Activated CD4-positive, alpha-beta T cell treated with anti-CD3 and anti-CD28 coated beads for 36 hours (primary cell): ENCODE measurements at places on chromosomes 11 and 22.

DNA sequence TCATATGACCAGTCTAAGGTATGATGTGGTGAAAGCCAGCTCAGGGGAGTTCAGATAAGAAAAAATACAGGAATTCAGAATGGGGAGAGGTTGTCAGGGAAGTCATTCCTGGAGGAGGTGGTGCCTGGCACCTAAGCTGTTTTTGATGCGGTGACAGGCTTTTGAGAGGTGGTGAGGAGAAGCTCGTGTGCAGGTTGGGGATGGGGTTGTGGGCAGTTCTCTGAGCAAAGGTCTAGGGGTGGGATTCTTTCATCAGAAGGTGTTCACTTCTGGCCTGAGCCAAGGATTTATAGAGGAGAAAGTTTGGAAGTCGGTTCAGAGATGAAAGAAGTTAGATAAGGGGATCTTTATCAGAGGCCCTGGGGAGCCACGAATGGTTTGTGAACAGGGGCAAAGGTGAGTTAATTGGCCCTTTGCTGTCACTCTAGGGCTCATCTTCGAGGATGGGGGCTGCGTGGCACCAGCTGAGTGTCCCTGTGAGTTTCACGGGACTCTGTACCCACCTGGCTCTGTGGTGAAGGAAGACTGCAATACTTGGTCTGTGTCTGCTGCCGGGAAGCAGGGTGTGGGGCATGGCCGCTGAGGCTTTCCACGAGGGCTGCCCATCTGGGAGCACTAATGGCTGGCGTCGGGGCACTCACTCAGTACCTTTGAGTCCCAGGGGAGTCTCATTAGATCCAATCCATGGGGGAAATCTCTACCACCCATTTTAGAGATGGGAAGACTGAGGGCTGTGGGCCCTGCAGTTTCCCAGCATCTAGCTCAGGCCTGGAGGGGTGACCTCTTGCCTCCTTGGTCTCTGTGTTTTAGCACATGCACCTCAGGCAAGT lies 13.4 kb downstream of the OTOG start:
- DNase-seq = no peak

DNA sequence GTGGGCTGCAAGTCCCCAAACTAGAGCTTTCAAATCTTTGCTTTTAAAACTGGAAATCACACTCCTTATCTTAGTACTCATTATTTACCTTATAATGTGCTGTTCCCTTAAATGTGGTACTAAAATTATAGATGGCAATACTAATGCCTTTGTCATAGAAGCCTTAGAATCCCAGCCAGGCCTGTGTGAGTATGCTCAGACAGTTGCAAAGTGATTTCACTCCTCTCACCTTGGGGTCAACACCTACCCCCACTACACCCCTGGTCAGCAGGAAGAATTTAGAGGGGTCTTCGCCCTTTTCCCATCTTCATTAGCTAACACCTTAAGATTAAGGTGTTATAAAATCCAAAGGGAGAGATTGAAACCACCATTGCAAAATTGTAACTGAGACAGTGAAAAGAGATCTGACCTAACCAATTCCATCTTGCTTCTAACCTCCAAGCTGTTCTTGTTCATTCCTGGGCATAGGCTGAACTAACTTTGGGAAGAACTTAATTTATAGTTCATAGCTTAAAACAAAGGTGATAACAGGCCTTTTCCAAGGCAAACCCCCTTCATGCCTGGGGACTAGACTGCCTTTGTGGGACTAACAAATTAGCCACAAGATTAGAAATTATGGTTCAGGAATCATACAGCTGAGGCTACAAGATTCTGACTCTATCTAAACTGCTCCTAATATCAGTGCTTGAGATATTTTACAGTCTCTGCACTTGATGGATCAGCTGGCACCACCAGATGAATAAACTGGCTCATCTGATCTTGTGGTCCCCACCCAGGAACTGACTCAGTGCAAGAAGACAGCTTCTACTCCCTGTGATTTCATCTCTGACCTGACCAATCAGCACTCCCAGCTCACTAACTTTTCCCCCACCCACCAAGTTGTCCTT lies 10.4 kb upstream of the MRPL17 start:
- DNase-seq = peak; percentile 75

GRCh38 chr22:45240810-45241631 lies at the start of gene KIAA0930:
Gene KIAA0930, minus strand, starts transcription at chr22:45240894. Its CDS starts 191 bp downstream, at chr22:45240703.
- DNase-seq = peak; percentile 91

DNA sequence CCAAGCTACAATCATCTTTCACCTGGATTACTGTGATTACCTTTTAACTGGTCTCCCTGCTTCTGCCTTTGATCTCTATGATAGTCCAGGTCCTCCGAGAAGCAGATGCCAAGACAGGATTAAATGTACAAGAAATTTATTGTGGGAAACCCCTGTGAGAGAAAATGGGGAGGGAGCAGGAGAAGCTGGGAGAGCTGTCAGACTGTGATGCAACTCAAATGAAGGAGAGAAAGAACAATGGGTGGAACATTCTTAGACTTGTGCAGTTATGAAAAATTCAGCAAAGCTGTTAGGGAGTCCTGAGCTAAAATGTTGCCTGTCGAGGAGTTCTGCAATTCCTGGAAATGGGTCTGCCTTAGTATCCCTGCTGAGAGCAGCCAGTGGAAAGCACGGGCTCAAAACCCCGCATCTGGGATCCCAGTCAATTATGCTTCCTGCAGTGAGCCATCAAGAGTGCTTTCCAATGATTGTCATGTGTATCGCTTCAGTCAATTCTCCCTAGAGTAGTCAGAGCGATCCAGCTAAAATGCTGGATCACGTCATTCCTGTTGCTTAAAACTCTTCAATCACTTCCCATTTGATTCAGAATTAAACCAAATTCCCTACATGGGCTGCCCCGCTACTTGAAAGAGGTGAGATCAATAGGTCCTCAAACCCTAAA lies 16.5 kb upstream of the CSTF3 start:
- no peak for DNase-seq

GRCh38 chr11:63783925-63784592 lies 15.5 kb upstream of the ZFTA start:
- DNase-seq = no peak

DNA sequence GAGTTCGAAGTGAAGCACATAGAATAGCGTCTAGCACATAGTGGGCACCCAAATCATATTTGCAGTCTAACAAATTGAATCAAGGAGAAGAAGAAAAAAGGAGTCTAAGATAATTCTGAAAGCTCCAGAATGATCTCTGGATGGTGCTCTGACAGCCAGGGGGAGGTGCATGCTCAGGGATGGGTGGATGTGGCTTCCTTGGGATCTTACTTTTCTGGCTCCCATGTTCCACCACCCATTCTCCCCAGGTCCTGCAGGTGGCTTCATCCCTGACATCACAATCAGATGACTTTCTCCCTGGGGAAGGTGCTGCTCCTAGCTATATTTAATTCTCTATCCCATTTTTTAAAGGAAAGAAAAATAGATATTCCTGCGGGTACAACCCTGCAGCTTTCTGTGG lies 381.9 kb downstream of the CADM1 start:
- no peak for DNase-seq

GRCh38 chr11:61713906-61714305 lies 33.7 kb downstream of the DAGLA start:
- DNase-seq = no peak

GRCh38 chr22:29956680-29957079 lies 73.7 kb downstream of the MTMR3 start:
- no peak for DNase-seq

DNA sequence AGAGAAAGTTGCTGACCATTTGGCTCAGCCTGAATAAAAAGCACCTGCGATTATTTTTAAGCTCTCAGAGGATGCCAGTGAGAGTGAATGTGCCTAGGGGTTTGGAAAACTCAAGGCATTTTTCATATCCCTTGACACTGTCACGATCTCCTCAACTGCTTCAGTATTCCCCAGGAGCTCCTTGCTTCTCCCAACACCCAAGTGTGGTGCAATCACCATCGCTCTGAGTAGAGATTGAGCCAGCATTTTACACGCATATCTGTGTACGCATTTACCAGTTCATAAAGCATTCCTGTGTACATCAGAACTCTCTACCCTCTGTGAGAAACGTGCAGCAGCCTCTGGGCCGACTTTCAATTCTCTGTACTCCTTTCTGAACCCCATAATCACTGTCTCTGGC lies 1.3 kb downstream of the SRRD start:
- no peak for DNase-seq

GRCh38 chr22:33564683-33565082 lies 355.6 kb downstream of the LARGE1 start:
- DNase-seq = no peak

GRCh38 chr11:126319374-126319740 lies 15.5 kb downstream of the DCPS start:
- no peak for DNase-seq

GRCh38 chr22:46193898-46194310 lies 43.6 kb downstream of the PPARA start:
- no peak for DNase-seq

DNA sequence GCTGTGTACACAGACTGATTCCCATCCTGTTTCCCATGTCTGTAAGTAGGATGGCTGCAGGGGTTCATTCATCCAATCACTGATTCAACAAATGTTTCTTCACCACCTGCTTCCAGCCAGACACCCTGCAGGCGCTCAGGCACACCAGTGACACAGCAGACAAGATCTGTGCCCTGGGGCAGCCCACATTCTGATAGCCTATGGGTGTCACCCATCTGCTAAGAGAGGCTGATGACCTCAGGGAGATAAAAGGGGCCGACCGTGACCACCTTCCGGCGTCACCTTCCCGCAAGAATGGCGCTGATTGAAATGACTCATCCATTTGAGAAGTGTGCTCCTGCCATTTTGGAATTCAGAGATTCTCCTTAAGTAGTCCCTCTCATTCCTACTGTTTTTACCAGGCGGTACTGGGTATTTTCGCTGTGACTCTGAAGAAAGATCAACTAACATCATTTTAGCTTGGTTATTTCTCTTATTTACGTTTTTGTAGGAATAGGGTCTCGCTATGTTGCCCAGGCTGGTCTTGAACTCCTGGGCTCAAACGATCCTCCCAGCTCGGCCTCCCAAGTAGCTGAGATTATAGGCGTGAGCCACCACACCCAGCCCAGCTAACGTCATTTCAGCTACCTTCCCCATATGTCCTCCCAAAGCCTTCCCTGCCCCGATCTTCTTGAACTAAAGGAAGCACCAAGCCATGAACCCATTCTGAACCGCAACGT lies 73.2 kb upstream of the BID start:
- no peak for DNase-seq

GRCh38 chr11:6526411-6527135 lies 29.5 kb downstream of the DNHD1 start:
- DNase-seq = no peak

DNA sequence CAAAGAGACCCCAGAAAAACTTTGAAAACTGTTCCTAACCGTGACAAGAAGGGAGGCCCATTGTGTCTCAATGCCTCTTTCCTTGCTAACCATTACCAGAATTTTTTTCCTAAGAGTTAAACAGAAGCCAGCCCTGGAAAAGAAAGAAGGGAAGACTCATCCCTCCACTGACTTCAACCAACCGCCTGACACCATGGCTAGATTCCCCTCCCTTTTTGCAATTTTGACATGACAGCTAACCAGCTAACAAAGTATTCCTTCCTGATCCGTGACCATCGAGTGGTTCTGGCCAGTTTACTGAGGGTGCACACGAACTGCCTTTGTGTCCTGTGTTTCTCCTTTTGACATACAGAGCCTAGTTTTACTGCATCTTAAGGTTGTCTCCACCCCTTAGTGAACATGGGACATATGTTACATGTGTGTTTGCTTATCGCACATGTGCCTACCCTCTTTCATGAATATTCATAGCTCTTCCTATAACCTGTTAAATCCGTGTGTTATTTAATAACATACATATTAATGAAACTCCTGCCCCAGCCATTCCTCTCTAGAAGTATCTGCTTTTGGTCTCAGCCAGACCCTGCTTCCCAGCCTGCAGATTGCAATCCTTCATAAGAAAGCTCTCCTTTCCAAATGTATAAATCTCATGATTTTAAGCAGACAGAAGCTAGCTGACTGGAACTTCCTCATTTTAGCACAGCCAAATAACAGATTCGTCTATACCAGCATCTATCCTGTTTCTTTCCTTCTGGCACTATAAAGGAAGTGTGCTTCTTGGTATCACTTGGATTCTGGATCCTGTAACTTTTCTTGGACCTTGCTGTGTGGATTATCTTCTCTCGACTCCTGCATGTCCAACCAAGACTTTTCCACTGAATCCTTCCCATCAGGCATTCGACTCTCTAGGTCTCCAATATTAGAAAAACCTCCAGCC lies 37.8 kb downstream of the RASSF10 start:
- DNase-seq = no peak

- DNase-seq = no peak
Observed at GRCh38 chr11:11844272-11844671, 2.5 kb downstream of the USP47 start.

GRCh38 chr11:99489581-99489980 lies 468.8 kb downstream of the CNTN5 start:
- DNase-seq = no peak

DNA sequence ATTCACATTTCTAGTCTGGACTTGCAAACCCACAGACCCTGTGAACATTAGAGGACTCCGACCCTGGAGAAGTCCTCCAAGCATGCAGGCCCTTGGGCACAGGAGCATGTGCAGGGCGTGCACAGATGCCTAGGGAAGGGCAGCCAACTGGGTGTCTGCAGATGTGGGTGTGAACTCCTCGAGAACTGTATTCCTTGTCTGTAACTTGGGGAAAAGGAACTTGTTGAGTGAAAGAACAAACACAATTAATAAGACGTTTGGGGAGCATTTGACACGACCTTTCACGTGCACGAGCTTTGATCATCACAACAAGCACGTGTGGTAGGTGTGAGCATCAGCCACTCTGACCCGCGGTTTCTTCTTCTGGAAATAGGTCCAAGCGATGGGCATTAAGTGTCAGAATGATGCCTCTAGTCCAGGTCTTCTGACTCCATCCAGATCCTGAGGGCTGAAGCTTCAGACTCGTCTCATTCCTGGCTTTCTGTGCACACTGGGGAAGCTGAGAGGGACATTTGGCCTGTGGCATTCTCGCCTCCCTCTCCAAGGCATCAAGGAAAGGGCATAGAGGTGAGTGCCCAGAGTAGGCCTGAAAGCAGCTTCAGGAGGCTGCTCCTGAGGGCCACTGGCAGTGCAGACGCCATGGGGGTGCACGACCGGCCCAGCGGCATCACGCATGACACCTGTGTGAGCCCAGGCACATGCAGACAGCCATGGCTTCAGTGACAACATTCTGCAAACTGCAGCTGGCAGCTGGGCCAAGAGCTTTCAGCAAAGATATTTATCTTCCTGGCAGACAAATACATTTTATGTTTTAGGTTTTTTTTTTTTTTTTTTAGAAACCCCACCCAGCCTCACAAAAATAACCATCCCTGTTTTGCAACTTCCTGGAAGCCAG lies 32.5 kb downstream of the ALX4 start:
- no peak for DNase-seq
